Right atrium auricular region (tissue), 2 donors: ENCODE measurements at places on chromosomes 1 and 21. TPM values are rescaled to one million over a fixed set of nuclear protein-coding genes. Genes with fewer than 3 reads are reported as not detected.

GRCh38 chr21:35294231-35294898 is 245.3 kb upstream of the RUNX1 start:
- DNase-seq, result no peak

UBL4B gene
- total RNA-seq, result not detected

DNA sequence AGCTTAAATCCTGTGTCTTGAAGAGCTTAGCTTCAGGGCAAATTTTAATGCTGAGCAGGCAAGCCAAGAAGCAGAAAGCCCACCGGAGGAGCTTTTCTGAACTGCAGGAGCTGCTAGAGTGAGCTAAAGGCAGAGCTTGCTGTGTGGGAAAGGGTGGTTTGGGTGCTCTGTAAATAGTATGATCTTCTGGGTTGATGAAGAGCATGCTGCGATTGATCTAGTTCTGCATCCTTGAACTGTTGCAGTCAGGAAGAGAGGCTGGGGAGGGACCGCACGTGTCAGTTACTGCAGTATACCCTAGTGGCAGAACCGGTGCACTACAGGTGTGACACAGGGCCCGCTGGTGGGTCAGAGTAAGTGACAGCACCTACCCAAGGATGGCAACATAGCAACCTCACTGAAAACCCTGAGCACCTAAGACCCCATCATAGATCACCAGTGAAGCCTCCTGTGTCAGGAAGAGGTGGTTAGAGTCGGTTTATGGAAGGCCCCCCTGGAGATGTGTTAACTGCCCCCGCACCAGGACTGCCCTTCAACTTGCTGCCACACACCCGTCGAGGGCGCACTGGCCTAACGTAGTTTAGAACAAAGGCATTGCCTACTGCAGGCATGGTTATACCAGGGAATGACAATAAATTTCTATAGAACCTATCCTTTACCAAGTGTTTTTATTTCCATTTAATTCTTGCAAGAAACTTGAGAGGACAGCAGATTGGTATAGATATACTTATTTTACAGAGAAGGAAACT is 146.0 kb upstream of the KIAA0040 start:
- DNase-seq, result no peak

UBE2Q1 gene
- total RNA-seq, result 18.5 TPM

FAM72B gene
- not detected for total RNA-seq

DNA sequence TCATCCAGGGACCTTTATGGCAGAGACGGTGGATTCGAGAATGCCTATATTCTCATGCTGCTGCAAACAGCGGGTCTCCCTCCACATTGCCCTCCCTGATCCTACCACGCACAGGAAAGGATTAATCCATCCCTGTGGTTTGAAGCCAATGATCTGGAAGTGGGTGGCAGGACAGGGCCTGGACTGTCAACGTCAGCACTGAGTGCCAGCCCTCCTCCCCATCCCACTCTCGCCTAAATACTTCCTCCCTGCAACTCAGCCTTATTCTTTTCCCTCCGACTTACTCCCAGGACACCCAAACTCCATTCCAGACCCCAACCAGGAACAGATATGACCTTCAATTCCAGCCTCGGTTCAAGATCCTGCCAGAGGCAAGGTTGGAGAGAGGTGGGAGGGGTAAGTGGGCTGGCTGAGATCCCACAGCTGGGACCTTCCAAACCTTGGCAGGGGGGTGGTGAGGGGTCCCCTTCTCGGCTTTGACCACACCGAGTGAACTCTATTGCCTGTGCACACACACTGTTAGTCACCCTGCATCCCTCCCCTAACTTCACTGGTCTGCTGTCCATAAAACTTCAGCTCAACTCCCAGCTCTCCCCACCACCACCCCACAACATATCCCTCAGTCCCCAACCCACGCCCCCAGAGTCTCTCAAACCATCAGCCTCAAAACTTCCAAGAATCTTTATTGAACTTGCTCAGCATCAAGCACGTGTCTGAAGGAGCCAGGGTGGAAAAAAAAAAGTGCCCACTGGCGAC is 2.4 kb upstream of the S100A5 start:
- no peak for DNase-seq

CLCNKA gene
- not detected for total RNA-seq
